SHP77 treated with DMSO at 0.1 percent for 48 hours (cell line): ENCODE measurements at places on chromosomes 13 and 19.

- no peak for DNase-seq
Observed at GRCh38 chr13:94280349-94280748, 199.1 kb downstream of the DCT start.

GRCh38 chr13:32261567-32261966, 53.6 kb downstream of the ZAR1L start:
- peak; percentile 50 for DNase-seq

GRCh38 chr13:44299152-44299943, 74.3 kb upstream of the SERP2 start:
- DNase-seq: no peak

GRCh38 chr13:78299832-78300623, 303.3 kb downstream of the POU4F1 start:
- DNase-seq: no peak

GRCh38 chr19:47445937-47446402, 25.7 kb downstream of the SLC8A2 start:
- peak; percentile 12 for DNase-seq

- DNase-seq: no peak
Observed at GRCh38 chr13:33318744-33319143, 33.2 kb upstream of the STARD13 start.

GRCh38 chr19:40687525-40688016, 2.9 kb downstream of the NUMBL start:
- DNase-seq: no peak

GRCh38 chr19:49763230-49763629, at the start of gene TSKS:
Gene TSKS, minus strand, starts transcription at chr19:49763306. Its CDS starts 59 bp downstream, at chr19:49763247.
- DNase-seq: no peak

DNA sequence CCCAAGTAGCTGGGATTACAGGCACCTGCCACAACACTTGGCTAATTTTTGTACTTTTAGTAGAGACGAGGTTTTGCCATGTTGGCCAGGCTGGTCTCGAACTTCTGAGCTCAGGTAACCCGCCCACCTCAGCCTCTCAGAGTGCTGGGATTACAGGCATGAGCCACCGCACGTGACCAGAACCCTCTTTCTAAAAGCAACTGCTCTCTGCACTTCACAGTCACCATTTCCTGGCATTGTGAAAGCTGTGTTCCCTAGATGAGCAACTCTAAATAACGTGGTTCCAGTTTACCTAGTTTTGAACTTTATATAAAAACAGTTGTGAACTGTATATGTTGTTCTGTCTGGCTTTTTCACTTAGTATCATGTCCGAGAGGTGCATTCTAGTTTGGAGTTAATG, 152.9 kb downstream of the SIPA1L3 start:
- DNase-seq: no peak

DNA sequence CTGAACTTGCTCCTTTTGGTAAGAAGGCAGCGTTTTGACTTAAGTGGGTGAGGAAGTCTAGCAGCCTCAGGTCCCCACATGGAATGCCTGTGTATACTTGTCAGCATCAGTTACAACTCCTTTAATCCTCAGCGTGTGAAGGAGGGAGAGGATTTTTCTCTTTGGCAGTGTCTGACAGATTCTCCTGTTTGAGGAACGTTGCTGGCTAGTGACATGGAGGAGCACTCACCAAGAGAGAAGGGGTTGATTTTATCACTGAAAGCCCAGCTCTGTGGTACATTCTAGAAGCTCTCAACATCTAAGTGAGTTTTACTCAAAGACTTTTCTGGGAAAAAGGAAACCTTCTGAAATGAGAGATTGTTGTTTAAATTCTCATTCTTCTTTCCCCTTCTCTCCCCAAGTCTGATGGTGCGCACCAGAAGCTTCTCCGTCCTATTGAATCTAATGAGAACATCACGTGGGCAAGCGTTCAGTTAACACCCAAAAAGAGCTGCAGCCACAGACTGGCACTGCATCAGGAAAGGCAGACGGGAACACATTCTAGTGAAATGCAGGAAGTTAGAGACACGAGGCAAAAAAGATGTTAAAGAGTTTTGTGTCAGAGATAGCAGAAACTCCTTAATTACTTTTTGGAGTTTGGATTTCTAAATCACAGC, 58.2 kb downstream of the GJA3 start:
- no peak for DNase-seq

DNA sequence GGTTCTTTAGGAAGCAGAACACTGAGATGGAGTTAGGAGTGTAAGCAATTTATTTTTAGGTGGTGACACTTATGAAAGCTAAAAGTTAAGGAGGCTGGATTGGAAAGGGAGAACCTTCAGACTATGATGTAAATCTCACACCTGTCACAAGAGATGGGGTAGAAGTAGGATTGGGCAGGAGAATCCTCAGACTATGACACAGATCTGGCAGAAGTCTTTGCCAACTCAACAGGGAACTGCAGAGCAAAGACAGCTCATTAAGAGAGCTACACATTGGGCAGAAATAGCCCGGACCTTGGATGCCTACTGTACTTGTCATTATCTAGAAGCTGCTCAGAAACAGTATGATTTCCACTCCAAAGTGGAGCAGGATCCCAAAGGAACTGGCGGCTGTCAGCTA, 134.4 kb downstream of the DNAJC15 start:
- no peak for DNase-seq
